ENCODE measurements at places on chromosomes 2 and 18.

- DNase-seq = no peak
Observed at GRCh38 chr2:167863377-167863776, 384.0 kb downstream of the STK39 start.

DNA sequence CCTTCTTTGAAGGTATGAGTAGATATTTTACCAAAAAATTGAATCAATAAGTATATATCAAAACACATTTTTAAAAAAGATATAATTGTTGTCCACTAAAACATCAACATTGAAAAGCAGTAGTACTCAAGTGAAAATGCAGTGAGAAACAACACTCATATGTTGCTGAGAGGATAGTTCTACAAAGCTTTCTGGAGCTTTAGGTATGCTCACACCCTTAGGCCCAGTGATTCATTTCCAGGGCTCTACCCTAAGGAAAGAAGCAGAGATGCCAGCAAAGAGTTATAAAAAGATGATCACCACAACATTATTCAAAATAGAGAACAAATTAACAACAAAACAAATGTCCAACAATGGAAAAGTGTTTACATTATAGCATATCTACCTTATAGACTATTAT, 197.3 kb upstream of the CCDC150 start:
- no peak for DNase-seq

- DNase-seq = peak; percentile 49
Observed at GRCh38 chr2:26462511-26463243, 15.2 kb downstream of the OTOF start.

GRCh38 chr2:120246546-120247300, 5.9 kb upstream of the RALB start:
- no peak for DNase-seq

- DNase-seq = no peak
Observed at GRCh38 chr2:203061346-203061745, 46.7 kb downstream of the NBEAL1 start.

- no peak for DNase-seq
Observed at GRCh38 chr2:220134756-220135534, 507.5 kb downstream of the SLC4A3 start.

GRCh38 chr2:85728883-85729824, 24.6 kb upstream of the ATOH8 start:
- DNase-seq = peak; percentile 95

DNA sequence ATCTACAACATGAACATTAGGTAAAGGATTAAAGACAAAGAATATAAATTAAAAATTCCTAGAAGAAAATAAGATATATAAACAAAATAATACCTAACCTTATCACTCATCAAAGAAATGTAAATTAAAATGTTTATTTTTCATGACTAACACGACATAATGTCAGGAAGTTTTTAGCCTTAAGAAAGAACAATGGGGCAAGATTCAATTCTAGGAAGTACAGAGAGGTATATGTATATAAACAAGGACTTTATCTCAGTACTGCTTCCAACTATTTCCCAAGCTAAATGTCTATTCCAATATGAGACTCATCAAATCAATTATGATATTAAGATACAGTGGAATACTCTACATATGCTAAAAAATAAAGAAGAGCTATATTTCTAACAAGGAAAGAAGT, 44.1 kb downstream of the TTC21B start:
- no peak for DNase-seq

DNA sequence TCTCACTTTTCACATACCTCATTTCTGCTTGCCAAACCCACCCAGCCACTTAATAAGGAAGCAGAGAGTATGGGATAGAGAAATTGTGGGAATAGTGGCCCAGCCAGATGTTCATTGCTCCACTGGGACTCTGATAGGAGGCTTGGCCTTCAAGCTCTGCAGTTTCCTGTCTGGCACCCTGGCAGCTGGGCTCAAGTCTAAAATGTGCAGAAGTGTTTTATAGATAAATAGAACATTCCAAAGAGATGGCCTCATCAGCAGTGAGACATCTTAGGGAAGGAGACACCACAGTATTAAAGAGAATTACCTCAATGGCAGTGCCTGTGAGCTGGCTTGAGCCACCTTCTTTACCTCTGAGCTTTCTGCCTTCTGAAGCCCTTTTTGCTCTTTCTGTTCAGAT, 24.7 kb downstream of the COPS7B start:
- DNase-seq = no peak

DNA sequence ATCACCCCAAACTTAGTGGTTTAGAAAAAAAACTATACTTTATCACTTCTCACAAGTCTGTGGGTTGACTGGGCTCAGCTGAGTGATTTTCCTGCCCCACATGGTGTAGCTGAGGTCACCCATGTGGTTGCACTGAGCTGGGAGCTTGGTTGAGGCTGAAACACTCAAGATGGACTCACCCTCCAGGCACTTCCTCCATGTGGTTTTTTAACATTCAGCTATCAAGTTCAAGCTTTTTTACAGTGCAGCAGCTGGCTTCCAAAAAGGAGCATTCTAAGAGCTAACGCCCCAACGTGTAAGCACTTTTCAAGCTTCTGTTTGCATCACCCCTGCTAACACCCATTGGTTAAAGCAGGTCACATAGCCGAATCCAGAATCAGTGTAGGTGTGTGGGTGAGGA, 105.9 kb upstream of the CREB1 start:
- no peak for DNase-seq

DNA sequence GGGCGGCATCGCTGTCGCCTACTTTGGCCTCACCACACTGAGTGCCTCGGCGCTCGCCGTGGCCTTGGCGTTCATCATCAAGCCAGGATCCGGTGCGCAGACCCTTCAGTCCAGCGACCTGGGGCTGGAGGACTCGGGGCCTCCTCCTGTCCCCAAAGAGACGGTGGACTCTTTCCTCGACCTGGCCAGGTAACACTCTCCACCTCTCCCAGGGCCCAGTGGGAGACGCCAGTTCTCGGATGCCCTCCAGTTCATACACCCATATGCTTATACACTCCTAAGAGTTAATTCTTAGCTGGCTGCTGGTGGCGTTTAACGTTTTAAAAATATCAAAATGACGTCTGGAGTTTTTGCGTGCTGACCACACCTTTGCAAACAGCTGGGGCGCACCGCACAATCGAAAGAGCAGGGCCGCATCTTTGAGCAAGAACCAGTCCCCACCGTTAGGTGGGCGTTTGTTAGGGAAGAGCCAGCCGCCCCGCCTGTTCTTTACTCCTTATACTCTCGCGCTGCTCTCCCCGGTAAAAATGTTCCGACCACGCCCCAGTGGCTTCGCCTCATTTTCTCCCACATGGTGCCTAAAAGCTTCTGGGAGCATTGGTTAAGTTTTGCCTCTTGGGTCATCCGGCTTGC, 899 bp downstream of the SLC1A4 start:
- DNase-seq = no peak

DNA sequence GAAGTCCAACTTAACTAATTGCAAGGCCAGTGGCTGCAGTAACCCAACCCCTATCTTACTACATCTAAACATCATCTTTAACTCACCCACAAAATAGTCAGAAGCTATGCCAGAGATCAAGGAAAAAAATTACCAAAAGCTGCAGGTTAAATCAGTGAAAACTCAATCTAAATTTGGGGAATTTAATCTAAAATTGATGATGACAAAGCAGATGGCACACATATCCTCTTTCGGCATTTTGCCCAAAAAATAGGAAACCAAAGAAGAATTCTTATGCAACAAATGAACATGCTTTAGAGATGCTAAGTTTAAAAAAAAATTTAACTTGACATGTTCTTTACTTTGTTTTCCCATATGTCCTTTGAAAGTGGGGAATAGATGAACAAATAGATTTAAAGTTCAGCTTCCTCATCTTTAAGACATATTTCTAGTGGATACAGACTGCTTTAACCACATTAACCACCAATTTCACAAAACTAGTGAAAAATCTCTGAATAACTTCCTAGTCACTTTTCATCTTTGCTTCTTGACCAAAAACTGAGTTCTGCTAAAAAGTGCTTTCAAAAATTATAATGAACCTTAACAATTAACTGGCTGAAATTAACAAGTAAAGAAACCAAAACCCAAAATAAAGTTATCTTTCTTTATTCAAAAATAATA, 74.3 kb upstream of the CCDC150 start:
- DNase-seq = no peak

- no peak for DNase-seq
Observed at GRCh38 chr2:197033222-197033621, 106.7 kb upstream of the PGAP1 start.

GRCh38 chr2:231245249-231246094, 47.0 kb downstream of the ARMC9 start:
- no peak for DNase-seq

DNA sequence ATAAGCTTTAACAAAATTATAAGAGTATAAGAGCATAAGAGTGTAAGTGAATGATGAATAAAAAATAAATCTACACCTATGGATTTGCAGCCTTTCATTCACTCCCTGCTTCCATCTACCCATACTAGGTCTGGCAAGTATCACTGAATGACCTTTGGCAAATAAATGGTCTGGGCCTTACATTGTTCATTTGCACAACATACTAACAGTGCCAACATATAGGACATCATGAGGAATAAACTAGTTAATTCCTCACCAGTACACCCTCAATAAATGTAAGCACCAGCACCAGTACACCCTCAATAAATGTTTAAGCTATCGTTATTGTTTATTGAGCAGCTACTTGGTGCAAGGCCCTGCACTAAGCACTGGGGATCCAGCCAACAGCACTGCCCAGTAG, 26.9 kb downstream of the STAT1 start:
- DNase-seq = no peak

GRCh38 chr18:75003039-75003438, 205.9 kb downstream of the PTGR3 start:
- DNase-seq = no peak

DNA sequence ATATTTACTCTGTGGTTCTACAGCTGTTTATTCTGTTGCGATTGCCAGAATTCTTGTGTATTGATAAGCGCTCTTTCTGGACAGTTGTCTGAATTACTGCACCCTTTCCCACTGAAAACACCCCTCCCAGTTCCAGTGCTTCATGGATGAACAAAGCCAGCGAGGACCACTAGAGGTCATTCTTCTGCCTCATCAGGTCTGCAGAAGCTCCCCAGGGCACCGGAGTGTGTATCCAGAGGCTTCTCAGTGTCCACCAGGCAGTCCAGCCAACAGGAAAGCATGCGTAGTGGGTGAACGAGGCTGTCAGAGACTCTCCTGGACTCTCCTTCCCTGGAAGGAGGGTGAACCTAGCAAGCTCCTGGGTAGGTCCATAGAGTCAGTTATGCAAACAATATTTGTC, 40.6 kb upstream of the INHBB start:
- no peak for DNase-seq

DNA sequence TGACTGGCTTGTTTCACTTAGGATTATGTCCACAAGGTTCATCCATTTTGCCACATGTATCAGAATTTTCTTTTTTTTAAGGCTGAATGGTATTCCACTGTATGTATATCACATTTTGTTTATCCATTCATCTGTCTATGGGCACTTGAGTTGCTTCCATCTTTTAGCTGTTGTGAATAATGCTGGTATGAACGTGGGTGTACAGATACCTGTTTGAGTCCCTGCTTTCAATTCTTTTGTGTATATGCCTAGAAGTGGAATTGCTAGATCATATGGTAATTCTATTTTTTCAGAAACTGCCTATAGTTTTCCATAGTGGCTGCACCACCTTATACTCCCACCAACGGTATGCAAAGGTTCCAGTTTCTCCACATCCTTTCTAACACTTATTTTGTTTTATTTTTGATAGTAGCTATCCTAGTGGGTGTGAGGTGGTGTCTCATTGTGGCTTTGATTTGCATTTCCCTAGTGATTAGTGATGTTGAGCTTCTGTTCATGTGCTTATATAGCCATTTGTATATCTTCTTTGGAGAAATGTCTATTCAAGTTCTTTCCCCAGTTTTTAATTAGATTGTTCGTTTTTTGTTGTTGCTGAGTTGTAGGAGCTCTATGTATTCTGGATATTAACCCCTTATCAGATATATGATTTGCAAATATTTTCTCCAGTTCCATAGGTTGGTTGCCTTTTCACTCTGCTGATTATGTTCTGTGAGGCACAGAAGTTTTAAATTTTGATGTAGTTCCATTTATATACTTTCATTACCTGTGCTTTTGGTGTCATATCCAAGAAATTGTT, 40.7 kb downstream of the TTC39C start:
- DNase-seq = no peak

DNA sequence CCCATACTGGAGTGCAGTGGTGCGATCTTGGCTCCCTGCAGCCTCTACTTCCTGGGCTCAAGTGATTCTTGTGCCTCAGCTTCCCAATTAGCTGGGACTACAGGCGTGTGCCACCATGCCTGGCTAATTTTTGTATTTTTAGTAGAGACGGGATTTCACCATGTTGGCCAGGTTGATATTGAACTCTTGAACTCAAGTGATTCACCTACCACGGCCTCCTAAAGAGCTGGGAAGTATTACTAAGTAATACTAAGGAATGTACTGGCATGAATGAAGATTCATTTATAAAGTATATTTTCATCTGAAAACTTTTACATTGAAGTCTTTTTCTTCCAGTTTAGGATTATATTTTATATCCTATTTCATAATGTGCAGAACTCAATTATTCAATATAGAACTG, 38.1 kb downstream of the NUP35 start:
- DNase-seq = no peak

GRCh38 chr2:168137510-168138180, 109.8 kb downstream of the STK39 start:
- no peak for DNase-seq

- no peak for DNase-seq
Observed at GRCh38 chr18:58748899-58749595, 77.8 kb downstream of the MALT1 start.
